ENCODE measurements at places on chromosomes 12 and 14.
A peak's percentile ranks its signal among the peaks of the same experiment; 100 is the strongest.

DNA sequence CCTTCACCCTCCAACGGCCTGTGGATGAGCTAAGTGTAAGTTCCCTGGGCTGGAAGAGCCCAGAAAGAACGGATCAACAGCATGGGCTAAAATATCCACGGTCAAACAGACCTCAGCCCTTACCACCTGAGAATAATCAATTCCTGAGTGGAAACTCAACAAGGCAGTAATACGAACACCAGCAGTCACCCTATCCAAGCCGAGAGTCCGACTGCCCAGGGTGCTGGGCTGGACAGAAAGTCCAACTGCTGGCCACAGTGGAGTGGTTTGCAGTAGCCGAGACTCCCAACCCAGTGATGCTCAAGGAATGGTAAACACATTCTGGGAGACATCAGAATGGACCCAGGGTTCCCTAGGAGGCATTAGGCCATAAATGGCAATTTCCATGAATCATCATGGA lies 36.8 kb downstream of the ANO2 start:
- no peaks in the 10 kb centered on the region for H3K4me1 ChIP-seq
- no peaks in the 10 kb centered on the region for H3K27me3 ChIP-seq
- no peak overlapping the region for H3K4me3 ChIP-seq

GRCh38 chr14:52069307-52070050 lies 620 bp upstream of the NID2 start:
- H3K36me3 ChIP-seq, result no peaks in the 10 kb centered on the region
- H3K4me1 ChIP-seq, result peaks cover 24% of the 10 kb centered on the region
- H3K27me3 ChIP-seq, result no peaks in the 10 kb centered on the region

DNA sequence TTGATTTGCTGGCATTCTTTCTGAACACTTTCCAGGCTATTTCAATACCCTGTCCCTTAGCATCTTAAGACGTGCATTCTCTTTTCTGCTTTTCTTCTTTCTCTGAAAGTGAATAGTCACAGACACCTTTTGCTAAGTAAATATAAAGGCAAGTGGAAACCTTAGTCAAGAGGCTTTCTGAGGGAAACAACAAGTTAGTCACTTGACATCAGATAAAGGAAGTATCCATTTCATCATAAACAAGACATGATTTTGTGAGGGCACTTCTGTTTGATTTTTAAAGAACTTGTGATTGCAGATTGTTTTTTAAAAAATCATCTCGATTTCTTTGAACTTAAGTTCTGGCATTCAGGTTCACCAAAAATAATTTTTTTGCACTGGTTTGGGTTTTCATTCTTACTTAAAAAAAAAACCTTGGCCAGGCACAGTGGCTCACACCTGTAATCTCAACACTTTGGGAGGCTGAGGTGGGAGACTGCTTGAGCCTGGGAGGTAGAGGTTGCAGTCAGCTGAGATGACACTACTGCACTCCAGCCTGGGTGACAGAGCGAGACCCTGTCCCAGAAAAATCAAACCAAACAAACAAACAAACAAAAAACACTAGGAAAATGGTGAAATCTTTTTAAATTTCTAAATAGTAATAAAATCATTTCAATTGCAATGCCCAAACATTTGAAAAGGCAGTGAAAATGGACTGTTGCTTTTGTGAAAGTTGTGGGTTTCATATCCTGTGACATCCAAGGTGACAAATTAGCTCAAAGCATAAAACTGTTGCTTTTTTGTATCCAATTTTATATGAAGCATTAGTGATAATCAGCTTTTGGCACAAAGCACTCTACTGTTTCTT lies 8.3 kb upstream of the KLHL42 start:
- no peak overlapping the region for H3K27ac ChIP-seq
- no peak for DNase-seq

DNA sequence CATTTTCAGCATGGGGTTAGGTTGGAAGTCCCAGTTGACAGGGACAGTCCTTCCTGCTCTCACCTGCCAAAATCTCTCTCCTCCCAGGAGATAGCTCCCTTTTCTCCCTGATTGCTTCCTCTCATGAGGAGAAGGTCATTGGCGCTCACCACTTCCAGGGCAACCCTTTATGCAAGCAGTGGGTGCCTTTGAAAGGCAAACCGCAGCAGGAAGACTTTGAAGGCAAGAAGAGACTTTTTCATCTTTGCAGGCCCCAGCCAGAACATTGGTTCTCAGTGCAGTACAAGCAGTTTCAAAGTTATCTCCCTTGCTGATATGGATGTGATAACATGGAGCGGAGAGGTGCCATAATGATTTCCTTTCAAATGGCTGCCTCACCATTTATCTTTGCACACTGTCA lies 483.0 kb downstream of the DIO2 start:
- H3K4me1 ChIP-seq, result peaks cover 6% of the 10 kb centered on the region
- no peak overlapping the region for H3K27ac ChIP-seq
- no peak for DNase-seq
- H3K27me3 ChIP-seq, result no peaks in the 10 kb centered on the region

DNA sequence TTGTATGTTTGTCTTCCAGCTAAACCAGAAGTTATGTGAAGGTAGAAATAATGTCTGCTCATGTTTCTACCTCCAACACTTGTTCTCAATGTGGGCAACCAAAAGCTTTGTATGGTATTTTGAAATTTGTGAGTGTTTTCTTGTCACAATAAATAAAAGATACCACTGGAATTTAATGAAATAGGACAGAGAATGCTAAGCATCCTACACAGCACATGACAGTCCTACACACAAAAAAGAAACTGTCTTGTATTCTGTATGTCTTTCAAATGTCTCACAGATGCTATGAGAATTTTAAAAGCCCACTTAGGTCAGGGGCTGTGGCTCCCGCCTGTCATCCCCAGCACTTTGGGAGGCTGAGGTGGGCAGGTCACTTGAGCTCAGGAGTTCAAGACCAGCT lies 68.9 kb downstream of the RALGAPA1 start:
- no peak overlapping the region for H3K27ac ChIP-seq
- DNase-seq, result no peak
- no peaks in the 10 kb centered on the region for H3K27me3 ChIP-seq
- H3K4me3 ChIP-seq, result no peak overlapping the region
- H3K4me1 ChIP-seq, result no peaks in the 10 kb centered on the region

DNA sequence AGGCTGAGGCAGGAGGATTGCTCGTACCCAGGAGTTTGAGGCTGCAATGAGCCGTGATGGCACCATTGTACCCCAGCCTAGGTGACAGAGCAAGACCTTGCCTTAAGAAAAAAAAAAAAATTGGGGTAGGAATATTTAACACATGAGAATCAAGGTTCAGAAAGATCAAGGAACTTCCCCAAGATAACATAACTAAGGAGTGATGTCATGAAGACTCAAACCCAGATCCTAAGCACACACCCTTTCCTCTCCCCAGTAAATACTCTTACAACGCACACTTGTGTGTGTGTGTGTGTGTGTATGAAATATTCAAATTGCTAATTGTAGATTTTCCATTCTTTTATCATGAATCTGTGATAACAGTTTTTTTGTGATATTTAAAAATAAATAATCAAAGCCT lies 90.6 kb upstream of the NUDT4 start:
- H3K27me3 ChIP-seq, result no peaks in the 10 kb centered on the region
- H3K27ac ChIP-seq, result no peak overlapping the region
- H3K36me3 ChIP-seq, result no peaks in the 10 kb centered on the region
- peaks cover 6% of the 10 kb centered on the region for H3K4me1 ChIP-seq

DNA sequence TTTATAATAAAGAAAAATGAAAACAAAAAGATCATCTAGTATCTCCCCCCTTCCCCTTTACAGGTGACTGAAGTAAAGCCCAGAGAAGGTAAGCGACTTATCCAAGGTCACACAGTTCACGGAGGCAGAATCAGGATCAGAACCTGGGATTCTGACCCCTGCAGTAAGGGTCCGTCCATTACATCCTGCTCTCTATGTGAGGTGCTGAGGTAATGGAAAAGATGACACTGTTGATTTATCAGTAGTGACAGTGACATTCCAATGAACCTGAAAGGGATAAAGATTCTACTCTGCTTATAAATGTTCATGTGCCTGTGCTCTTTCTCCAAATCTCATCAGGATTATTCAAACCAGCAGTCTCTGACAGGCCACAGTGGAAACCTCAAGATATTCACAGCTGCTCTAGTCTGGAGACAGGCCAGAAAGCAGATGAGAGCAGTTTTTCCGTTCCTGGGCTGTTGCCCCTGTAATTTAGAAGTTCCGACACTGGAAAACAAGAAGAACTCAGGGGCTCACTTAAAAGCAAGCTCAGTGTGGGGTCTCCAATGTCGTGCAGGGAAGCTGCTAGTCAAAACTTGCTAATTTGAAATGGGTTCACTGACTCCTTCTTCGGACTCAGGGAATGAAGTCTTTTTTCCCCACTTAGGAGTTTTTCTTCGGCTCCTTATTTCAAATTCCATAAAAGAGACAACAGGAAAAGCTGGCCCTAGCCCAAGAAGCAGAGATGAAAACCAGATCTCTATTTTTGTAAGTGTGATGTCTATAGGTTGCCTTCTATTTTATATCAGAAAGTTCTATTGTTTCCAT lies 131.8 kb upstream of the EEA1 start:
- H3K27ac ChIP-seq, result peak overlapping the region; percentile 86
- H3K4me3 ChIP-seq, result no peak overlapping the region
- DNase-seq, result peak; percentile 72
- H3K4me1 ChIP-seq, result no peaks in the 10 kb centered on the region
- H3K36me3 ChIP-seq, result no peaks in the 10 kb centered on the region
- no peaks in the 10 kb centered on the region for H3K27me3 ChIP-seq

DNA sequence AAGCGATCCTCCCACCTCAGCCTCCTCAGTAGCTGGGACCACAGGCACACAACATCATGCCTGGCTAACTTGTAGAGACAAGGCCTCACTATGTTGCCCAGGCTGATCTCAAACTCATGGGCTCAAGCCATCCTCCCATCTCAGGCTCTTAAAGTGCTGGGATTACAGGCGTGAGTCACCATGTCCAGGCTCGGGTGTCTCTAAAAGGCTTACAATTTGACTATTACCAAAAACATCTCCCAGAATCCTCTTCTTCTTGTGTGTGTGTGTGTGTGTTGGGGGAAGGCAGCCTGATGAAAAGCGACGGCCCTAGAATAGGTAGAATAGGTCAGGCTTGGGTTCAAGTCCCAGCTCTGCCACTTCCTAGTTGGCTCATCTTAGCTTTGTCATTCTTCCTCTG lies 16.8 kb downstream of the MSI1 start:
- peaks cover 5% of the 10 kb centered on the region for H3K4me1 ChIP-seq
- H3K4me3 ChIP-seq, result no peak overlapping the region
- no peaks in the 10 kb centered on the region for H3K36me3 ChIP-seq
- H3K27ac ChIP-seq, result no peak overlapping the region
- no peaks in the 10 kb centered on the region for H3K27me3 ChIP-seq

GRCh38 chr14:73788701-73789551 lies 62.7 kb upstream of the PTGR2 start:
- H3K27ac ChIP-seq, result peak overlapping the region; percentile 99
- H3K4me3 ChIP-seq, result peak overlapping the region; percentile 73
- H3K27me3 ChIP-seq, result no peaks in the 10 kb centered on the region
